Stomach (tissue), 19 donors: ENCODE measurements at places on chromosomes 4 and X. TPM values are rescaled to one million over a fixed set of nuclear protein-coding genes. Genes with fewer than 3 reads are reported as not detected.

- no peaks in the 10 kb centered on the region for H3K36me3 ChIP-seq
- no peaks in the 10 kb centered on the region for H3K27me3 ChIP-seq
- H3K27ac ChIP-seq = no peak overlapping the region
- H3K4me1 ChIP-seq = no peaks in the 10 kb centered on the region
- H3K4me3 ChIP-seq = no peak overlapping the region
- DNase-seq = no peak
Measured at GRCh38 chr4:55517526-55518229, 29.0 kb downstream of the CLOCK start.

DNA sequence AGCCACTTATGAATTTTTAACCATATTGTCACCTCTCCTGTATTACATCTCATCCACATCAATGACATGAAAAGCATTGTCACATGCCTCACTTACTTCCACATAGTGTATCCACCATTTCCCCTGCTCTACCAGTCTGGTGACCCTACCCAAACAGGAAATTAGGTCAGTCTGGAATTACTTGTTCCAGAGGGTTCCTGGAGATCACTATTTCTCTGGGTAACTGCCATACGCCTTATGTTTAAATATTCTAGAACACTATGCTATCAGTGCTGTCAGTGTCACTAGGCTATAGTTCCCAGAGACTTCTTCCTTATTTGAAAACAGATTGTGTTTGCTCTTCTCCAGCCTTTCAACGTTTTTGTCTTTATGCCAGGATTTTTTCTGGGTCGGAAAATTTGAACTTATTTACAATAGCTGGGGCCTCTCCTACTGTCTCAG lies 15.0 kb downstream of the SRPX2 start:
- no peaks in the 10 kb centered on the region for H3K4me1 ChIP-seq
- DNase-seq = no peak
- H3K27ac ChIP-seq = no peak overlapping the region
- H3K4me3 ChIP-seq = no peak overlapping the region
- peaks cover 4% of the 10 kb centered on the region for H3K27me3 ChIP-seq
- H3K36me3 ChIP-seq = no peaks in the 10 kb centered on the region

- no peaks in the 10 kb centered on the region for H3K4me1 ChIP-seq
- no peak overlapping the region for H3K27ac ChIP-seq
- H3K36me3 ChIP-seq = no peaks in the 10 kb centered on the region
- no peak for DNase-seq
Measured at GRCh38 chr4:4559596-4559995, 17.7 kb upstream of the STX18 start.

- H3K4me3 ChIP-seq = no peak overlapping the region
- H3K27me3 ChIP-seq = no peaks in the 10 kb centered on the region
- no peaks in the 10 kb centered on the region for H3K4me1 ChIP-seq
- DNase-seq = peak; percentile 32
- H3K36me3 ChIP-seq = no peaks in the 10 kb centered on the region
Measured at GRCh38 chrX:114611018-114611619, 27.2 kb downstream of the HTR2C start.

- peaks cover 41% of the 10 kb centered on the region for H3K4me1 ChIP-seq
- DNase-seq = peak; percentile 50
- H3K36me3 ChIP-seq = peaks cover 41% of the 10 kb centered on the region
- H3K27ac ChIP-seq = peak overlapping the region; percentile 48
- H3K4me3 ChIP-seq = no peak overlapping the region
Measured at GRCh38 chrX:13761606-13762414, 27.3 kb downstream of the OFD1 start.

DNA sequence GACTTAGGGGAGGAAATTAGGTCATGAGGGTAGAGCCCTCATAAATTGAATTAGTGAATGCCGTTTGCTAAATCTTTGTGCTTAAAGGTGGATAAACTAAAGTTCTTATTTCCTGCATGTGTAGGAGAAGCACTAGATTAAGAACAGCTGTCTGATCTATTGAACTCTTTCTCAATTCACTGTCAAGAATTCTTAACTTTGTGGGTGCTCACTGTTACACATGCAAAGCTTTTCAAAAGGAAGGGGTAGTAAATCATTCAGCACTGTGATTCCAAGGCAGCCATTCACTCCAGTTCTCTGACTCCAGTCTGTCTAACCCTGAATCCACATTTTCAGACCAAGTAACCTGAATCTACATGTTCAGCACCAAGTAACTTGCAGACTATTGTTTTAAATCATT lies 1520.1 kb downstream of the PCDH18 start:
- no peak overlapping the region for H3K27ac ChIP-seq
- H3K27me3 ChIP-seq = no peaks in the 10 kb centered on the region

GRCh38 chr4:134935320-134935719 lies 733.7 kb upstream of the PABPC4L start:
- H3K27ac ChIP-seq = no peak overlapping the region
- DNase-seq = peak; percentile 31
- no peaks in the 10 kb centered on the region for H3K36me3 ChIP-seq
- no peak overlapping the region for H3K4me3 ChIP-seq
- H3K4me1 ChIP-seq = no peaks in the 10 kb centered on the region

DNA sequence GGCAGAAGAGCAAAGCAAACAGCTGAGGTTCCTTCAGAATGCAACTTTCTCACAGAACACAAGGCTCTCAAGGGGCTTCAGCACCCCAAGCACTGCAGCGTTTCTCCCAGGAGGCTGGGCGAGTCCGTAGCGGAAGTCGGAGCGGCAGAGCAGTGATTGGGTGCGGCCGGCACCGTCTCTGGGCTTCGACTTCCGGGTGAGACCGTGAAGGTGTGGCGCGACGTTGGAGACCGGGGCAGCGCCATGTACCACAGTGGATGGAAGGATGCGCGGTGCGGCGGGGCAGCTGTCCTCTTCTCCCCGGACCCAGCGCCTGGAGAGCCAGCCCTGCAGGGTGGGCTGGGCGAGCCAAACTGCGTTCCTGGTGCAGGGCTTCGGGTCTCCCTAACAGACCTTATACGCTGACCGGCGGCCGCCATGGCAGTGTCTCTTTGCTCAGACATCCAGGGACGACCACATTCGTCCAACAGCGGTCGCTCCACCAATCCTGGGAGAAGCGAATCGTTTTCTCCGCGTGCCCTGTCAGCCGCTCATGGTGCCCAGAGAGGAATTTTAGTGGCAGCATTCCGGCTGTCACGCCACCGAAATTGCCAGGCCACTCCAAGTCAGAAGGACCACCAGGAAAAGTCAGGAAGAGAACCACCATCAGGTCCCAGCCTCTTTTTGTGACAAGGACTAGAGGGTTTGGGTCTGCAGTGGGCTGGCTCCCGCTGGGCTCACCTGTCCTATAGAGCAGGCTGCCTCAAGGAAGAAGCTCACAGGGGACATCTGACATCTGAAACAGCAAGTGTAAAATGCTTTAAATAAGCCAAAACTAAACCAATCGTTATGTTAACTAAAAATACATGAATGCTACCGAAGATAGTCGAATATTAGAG lies 20.5 kb downstream of the TRIM61 start:
- peak; percentile 67 for DNase-seq
- H3K4me1 ChIP-seq = peaks cover 7% of the 10 kb centered on the region
- no peak overlapping the region for H3K27ac ChIP-seq
- no peaks in the 10 kb centered on the region for H3K36me3 ChIP-seq

DNA sequence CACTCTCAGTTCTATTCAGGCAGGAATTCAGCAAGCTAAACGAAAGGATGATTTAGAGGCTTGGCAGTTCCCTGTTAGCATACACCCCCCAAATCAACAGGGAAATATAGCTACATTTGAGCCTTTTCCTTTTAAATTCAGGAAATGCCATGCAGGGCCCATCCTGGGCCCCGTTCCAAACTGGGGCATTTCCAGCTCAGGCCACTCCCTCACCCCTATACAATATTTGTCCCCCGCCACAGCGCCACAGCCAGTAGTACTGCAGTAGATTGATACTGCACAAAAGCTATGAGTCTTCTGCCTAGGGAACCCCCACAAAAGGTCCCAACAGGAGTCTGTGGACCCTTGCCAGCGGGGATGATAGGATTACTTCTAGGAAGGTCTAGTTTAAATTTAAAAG lies 102.0 kb upstream of the MAPK10 start:
- H3K4me1 ChIP-seq = no peaks in the 10 kb centered on the region
- H3K4me3 ChIP-seq = no peak overlapping the region

DNA sequence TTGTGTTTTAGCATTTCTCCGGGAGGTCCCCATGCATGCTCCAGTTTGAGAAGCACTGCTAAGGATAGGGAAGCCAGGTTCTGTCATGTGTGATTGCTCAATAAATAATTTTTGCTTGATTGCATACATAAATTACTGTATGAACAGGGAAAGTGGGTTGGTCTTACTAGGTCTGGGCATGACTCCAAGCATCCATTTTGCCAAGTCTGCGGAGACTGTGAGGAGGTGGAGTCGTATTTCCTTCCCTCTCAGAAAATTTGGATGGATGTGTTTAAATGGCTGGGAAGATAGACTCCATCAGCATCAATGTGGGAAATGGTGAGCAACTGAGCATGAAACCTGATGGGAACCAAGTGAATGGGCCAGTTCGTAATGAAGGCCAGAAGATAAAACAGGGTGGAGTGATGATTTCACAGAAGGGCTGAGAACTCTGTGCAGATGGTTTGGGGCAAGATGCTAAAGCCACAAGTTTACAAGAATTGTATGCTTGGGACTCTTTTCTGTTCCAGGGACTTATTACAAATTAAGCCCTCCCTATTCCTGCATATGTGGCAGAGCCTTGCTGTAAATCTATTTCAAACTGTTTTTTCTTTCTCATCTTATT lies 84.1 kb downstream of the NHS start:
- no peak overlapping the region for H3K4me3 ChIP-seq
- no peak overlapping the region for H3K27ac ChIP-seq
- H3K27me3 ChIP-seq = no peaks in the 10 kb centered on the region
- H3K36me3 ChIP-seq = no peaks in the 10 kb centered on the region
- peaks cover 4% of the 10 kb centered on the region for H3K4me1 ChIP-seq
- peak; percentile 77 for DNase-seq

The FGG gene
- not detected for total RNA-seq

DNA sequence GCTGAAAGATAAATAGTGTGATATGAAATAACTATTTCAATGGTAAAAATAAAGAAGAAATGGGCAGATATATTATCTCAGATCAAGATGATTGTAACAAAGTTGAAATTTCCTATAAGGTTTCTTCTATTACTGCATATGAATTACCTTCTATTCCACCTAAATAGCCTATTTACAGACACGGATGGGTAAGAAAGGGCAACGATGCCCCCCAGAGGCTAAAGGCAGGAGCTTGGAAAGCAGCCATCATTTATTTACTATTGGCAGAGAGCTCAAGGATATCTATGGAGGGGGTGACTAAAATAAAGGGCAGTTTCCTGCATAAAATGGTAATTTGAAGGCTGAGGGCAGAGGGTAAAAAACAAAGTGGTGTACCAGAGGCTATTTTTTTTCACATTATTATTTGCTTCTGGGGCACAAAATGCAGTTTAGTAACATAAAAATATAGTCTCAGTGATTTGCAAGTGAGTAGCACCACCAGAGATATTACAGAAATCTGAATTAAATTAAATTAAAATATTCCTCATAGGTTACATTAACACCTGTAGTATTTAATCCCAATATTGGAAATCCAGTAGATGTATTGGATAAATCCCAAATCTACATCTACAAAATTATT lies 123.1 kb downstream of the BTC start:
- DNase-seq = peak; percentile 72

GRCh38 chrX:100973411-100973810 lies 3.9 kb downstream of the ARL13A start:
- H3K27ac ChIP-seq = no peak overlapping the region
- DNase-seq = no peak
- no peaks in the 10 kb centered on the region for H3K4me1 ChIP-seq
- H3K36me3 ChIP-seq = no peaks in the 10 kb centered on the region
- H3K27me3 ChIP-seq = no peaks in the 10 kb centered on the region

DNA sequence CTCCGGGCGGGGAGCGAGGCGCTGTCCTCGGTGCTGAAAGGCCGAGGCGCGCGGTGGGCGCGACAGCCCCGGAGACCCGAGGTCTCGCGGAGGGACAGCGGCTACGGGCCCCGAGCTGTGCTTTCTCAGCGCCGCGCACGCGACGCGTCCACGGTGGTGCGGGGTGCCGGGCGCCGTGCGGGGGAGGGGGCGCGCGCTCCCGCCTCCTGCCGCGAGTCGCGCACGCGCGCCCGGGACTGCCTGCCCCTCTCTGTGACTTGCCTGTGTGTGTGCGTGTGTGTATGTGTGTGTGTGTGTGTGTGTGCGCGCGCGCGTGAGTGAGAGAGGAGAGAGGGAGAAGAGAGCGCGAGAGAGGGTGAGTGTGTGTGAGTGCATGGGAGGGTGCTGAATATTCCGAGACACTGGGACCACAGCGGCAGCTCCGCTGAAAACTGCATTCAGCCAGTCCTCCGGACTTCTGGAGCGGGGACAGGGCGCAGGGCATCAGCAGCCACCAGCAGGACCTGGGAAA lies at the start of gene GRIA2:
Gene GRIA2 (plus strand): TSS at position 358 of the 511 bp plus-strand sequence. CDS start 315 bp downstream, outside the sequence.
- peak; percentile 62 for DNase-seq
- peak within 1 kb of the TSS; percentile 73 for H3K27ac ChIP-seq
- H3K36me3 ChIP-seq = no peaks in the 10 kb centered on the region
- peaks cover 32% of the 10 kb centered on the region for H3K4me1 ChIP-seq

The SHROOM4 gene
- total RNA-seq = 1.2 TPM

DNA sequence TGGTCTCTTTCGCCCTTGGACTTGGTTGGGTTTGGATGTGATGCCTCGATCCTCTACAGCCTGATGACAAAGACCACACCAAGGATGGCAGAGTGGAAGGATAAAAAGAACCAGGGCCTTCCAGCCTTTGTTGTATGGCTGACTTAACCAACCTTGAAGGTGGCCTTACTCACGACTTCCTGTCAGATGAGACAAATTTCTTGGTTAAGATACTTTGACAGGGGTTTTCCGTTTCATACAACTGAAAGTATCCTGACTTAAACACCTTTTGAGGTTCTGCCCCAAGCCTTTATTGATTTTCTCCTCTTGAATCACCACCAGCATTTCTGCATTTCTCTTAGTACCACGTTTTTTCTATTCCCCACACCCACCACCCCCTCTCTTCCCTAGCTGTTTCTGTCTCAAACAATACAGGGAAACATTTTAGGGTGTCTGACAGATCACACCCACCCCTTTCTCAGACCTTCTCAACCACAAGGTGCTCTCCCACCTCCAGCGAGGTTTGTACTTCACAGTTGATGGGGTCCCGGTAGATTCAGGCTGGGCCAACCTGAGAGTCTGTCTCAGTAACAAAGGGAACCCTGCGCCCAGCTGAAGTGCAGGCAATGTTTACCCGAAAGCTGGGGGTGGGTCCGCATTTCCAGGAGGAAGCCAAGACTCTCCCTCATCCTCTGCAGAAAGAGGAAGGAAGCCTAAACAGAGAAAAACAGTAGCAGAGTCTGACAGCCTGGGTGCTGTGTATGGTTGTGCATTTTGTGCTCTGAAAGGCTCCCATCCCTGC lies 5.0 kb upstream of the TSPAN5 start:
- no peak overlapping the region for H3K4me3 ChIP-seq
- no peaks in the 10 kb centered on the region for H3K27me3 ChIP-seq
- DNase-seq = peak; percentile 36
- peak overlapping the region; percentile 47 for H3K27ac ChIP-seq
- H3K36me3 ChIP-seq = no peaks in the 10 kb centered on the region

The PNCK gene
- total RNA-seq = 8.0 TPM

GRCh38 chrX:13900351-13900750 lies 83.5 kb upstream of the GPM6B start:
- H3K4me1 ChIP-seq = no peaks in the 10 kb centered on the region
- H3K27me3 ChIP-seq = no peaks in the 10 kb centered on the region
- no peak for DNase-seq
- H3K36me3 ChIP-seq = no peaks in the 10 kb centered on the region
- no peak overlapping the region for H3K27ac ChIP-seq

The VEGFC gene
- total RNA-seq = 1.3 TPM

The CCNG2 gene
- total RNA-seq = 44.6 TPM

- DNase-seq = no peak
- H3K27me3 ChIP-seq = no peaks in the 10 kb centered on the region
- peaks cover 8% of the 10 kb centered on the region for H3K4me1 ChIP-seq
- H3K27ac ChIP-seq = peak overlapping the region; percentile 82
- peak overlapping the region; percentile 42 for H3K4me3 ChIP-seq
- no peaks in the 10 kb centered on the region for H3K36me3 ChIP-seq
Measured at GRCh38 chr4:70734971-70735370, 13.2 kb downstream of the RUFY3 start.
